ENCODE measurements at places on chromosomes 5 and 9.

GRCh38 chr9:119829186-119829585 is 460.0 kb upstream of the BRINP1 start:
- no peak for DNase-seq

DNA sequence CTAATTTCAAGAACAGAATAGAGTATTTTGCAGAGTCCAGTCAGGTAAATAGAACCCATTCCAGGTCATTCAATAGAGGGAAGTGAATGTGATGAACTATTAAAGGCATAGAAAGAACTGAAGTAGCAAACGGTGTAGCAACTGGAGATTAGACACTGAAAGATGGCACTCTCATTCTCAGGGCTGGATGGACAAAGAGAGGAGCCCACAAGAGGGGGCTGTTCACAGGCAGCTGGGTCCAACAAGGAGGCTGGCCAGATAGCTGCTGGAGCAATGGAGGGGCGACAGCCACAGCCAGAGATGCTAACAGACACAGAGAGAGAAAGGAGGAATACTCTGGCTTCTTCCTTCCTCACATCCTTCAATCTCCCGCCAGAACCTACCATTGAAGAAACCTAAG is 93.1 kb upstream of the SMARCA2 start:
- DNase-seq = no peak

- no peak for DNase-seq
These were observed 151.8 kb upstream of the MSX2 start for GRCh38 chr5:174572591-174572990.

DNA sequence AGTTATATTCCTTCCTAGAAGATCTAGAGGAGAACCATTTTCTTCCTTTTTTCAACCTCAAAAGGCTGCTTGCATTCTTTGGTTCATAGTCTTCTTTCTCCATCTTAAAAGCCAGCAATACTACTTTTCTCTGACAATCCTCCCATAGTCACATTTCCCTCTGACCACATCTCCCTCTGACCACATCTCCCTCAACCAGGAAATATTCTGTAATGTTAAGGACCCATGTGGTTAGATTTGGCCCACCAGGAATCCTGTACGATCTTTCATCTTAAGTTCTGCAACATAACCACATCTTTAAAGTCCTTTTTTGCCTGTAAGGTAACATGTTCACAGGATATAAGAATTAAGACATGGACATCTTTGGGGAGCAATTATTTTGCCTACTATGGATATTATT is 179.4 kb upstream of the SPEF2 start:
- DNase-seq = no peak

GRCh38 chr5:38757451-38758245 is 88.2 kb upstream of the OSMR start:
- DNase-seq = no peak

DNA sequence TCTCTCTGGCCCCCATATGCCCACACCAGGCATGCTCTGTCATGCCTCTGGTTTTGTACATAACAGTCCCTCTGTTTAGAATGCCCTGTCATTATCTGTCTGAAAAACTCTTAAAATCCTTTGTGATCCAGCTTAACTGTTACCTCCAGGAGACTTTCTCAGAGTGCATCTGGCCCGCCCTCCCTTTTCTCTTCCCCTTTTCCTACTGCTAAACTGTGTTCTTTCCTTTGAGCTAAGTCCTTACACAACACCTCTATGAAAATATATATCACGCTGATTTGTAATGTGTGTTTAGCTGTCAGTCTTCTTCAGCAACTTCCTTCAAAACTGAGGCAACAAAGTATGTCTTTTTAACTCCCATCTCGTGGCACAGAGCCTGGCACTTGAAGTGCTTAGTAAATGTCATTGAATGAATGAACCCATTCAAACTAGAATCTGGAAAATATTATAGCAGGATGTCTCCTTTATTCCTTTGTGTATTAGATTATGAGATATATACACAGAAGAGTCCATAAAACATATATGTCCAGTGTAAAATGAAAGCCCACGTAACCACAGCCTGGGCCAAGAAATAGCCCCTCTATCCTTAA is 166.2 kb upstream of the KLF9 start:
- no peak for DNase-seq

GRCh38 chr5:66661149-66661548 is 65.0 kb downstream of the MAST4 start:
- no peak for DNase-seq

- DNase-seq = no peak
These were observed 637.2 kb upstream of the GRAMD2B start for GRCh38 chr5:125786021-125786420.

- DNase-seq = no peak
These were observed 1.1 kb downstream of the NFIB start for GRCh38 chr9:14312719-14313377.

DNA sequence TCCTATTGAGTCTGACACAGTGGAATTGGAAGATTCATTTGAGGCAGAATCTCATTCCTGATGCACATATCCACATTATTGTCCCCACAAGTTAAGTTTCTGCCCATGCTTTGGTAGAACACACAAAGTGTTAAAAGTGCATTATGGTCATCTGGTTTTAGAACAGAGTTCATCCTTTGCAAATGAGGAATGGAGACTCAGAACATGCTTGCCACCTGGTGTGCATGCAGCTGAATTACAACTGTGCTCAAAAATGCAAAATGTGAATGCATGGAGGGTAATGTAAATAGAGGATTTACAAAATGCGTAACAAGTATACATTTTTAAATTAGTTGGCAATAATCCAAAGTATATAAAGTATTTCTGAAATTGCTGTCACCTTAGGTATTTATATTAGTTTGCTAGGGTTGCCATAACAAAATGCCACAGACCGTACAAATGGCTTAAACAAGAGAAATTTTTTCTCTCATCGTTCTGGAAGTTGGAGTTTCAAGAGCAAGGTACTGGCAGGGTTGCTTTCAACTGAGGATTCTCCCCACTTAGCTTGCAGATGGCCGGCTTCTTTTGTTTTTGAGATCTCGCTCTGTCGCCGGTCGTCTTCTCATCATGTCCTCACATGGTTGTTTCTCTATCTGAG is 671.1 kb downstream of the TAF11L14 start:
- DNase-seq = no peak

DNA sequence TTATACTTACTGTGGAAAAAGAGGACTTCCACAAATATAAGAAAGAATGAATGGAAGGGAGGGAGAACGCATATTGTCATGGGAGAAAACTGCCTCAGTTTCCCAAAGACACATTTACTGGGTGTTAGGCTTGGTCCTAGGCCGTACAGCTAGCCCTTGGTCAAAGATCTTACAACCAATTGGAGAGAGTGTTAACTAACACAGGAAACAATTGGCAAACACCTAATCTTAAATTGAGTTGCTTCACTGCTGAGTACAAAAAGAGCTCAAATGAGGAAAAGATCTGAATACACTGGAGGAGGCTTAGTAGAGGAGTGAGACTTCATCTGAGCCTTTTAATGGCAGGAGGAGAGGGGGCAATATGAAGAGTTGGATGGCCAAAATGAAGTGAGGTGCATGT is 161.7 kb downstream of the GLIS3 start:
- no peak for DNase-seq

DNA sequence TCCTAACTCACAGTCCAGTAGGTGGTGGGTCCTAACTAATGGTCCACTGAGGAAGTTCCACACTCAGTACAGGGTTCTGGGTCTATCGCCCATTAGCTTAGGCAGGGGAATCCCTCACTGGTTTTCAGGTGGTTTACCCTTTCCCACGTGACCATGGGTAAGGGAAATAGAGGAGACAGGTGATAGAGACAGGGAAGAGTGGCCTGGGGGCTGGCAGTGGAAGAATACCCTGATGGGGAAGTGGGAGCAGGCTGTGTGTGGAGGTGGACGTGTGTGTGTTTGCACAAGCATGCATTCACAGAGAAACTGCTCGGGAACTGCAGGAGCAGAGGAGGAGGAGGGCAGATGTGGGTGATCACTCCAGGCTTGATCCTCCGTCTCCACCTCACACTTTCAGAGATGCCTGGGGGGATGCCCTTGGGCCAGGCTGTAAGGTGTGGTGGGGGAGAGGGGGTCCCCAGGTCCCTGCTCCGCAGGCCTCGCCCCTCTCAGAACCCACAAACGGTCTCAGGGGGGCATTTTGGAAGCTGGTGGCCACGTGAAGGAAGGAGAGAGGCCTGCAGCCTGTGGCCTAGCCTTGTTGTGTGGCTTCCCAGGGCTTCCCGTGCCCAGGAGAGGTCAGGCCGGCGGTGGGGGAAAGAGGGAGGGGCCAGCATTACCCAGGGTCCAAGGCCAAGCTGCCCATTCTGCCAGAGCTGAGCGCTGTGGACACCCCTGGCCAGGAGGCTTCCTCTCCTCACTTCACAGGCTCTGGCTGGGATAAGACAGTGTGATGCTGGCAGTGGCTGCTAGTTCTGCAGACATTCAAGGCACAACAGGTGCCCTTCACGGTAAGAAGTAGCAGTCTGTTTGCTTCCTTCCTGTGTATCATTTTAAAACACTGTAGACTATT is 80.0 kb downstream of the OTULIN start:
- no peak for DNase-seq

DNA sequence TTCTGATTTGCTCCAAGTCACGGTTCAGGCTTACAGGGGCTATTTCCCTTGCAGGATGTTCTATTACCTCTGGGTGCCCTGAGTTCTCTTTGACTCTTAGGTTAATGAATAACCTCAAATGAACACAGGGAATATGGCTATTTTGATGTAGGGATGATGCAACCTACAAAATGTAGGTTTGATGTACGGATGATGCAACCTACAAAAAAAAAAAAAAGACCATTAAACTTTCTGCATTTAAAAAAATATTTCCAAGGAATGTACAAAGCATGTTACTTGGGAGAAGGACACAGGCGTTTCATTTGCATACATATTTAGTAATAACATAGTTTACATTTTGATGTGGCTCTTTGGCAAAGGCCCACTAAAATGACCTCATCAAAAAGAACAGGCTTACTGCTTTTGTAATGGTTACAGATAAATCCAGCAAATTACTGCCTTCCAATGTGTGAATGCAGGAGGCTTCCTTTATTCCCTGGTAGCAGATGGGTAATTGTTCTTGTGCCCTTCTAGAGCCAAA is 36.3 kb downstream of the ZNF474 start:
- DNase-seq = no peak

GRCh38 chr5:165321912-165322311 is 1816.5 kb downstream of the MAT2B start:
- no peak for DNase-seq

DNA sequence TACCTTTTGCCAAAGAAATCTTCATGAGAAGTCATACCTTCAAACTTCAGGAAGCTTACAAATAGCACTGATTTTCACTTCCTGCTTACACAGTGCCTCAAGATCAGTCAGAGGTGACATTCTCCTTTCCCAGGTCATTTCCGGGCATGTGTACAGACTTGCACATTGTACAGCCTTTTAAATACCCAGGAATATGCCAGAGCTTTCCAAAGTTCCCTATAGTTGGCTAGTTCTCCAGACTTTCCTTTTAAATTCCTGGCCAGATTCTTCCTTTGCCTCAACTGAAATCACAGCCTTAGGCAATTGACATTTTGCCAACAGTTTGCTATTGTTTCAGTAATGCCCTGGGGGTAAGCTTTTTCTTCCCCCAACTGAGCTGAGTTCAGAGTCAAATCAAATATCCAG is 47.2 kb downstream of the RFX3 start:
- DNase-seq = no peak

DNA sequence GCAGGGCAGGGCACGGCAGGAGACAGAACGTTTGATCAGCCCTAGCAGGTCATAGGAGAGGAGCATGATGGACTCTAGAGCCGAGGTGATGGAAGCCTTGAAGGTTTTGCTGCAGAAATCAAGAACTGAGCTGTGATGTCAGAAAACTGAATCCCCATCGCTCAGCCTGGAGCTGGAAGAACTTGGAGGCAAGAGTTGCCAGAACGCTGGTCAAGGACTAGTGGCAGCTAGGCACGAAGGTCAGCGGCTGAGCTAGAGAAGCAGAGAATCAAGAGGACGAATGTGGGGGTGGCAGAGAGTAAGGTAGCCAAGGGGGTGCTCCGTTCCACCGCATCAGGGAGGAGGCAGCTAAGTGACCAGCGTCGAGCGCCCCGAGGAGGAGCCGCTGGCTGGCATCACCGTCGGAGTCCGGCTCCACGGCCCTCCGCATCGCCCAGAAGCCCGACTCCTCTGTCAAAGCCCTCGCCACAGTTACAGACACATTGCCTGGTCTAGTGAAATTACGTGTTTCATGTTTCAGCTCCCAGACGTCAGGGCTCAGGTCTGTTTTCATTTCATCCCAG is 1.2 kb upstream of the GALNT10 start:
- DNase-seq = peak; percentile 10

DNA sequence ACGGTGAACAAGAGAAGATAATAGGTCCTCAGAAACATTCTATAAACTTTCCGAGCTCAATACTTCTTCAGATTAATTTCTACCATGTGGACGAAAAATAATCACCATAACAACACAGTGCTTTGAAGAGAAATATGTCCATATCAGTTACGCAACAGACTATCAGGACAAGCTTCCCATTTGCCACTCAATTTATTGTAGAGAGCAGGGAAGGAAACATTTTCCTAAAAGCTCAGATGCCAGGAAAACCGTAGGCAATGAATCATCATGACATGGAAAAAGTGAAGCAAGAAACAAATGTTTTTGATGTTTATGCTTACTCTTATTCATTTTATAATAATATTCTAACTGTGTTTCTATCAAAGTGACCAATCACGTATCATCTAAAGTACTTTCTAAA is 87.6 kb downstream of the S1PR3 start:
- no peak for DNase-seq

- no peak for DNase-seq
These were observed 119.1 kb downstream of the C9orf50 start for GRCh38 chr9:129501771-129502319.

DNA sequence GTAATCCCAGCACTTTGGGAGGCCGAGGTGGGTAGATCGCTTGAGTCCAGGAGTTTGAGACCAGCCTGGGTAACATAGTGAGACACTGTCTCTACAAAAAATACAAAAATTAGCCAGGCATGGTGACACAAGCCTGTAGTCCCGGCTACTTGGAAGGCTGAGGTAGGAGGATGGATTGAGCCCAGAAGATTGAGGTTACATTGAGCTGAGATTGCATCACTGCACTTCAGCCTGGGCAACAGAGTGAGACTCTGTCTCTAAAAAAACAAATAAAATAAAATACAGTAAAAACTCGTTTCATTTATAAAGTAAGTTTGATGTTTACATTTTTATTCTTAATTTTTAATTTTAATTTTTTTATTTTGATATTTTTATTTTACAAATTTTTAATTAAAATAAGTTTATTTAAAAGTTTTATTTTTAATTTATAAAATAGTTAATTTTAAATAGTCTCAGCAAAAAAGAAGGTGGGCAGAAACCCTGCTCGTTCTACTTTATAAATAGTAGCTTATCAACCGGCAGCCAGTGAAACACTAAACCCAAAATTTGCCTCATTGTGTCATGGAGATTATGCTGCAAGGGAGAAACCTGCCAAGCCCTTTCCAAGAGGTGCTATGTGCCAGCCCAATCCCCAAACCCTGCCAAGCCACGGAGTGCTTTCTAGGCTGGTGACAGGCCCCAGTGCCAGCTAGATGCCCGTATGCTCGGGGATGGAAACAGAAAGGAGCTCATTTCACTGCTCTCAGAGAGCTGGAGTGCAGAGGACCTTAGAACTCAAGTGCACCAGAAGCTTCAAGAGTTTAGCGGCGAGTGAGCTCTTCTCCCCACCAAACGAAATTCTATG is 38.9 kb downstream of the SERINC5 start:
- peak; percentile 21 for DNase-seq

Data from stimulated activated CD4-positive, alpha-beta T cell treated with anti-CD3 and anti-CD28 coated beads, Interleukin-15, amount 100 ng/mL, for 48 hours (primary cell).